CD4-positive, alpha-beta T cell treated with Interferon gamma for 1 hour (primary cell): ENCODE measurements at places on chromosomes 12 and 14.

- DNase-seq = no peak
Measured at GRCh38 chr14:33254342-33254741, 315.7 kb downstream of the NPAS3 start.

DNA sequence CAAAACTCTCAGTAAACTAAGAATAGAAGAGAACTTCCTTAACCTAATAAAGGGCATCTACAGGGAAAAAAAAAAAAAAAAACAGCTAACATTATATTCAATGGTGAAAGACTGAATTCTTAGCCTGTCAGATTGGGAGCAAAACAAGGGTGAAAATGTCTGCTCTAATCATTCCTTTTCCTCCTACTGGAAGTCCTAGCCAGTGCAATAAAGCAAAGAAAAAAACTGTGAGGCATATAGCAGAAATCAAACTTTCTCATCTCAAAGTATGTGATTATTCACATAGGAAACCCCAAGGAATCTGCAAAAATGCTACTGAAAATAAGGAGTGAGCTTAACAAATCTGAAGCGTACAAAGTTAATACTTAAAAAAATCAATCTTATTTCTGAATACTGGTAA, 170.7 kb downstream of the NUAK1 start:
- DNase-seq = no peak

- DNase-seq = no peak
Measured at GRCh38 chr14:75640876-75641275, 19.8 kb downstream of the ERG28 start.

GRCh38 chr14:39034481-39035296, 68.3 kb downstream of the SEC23A start:
- DNase-seq = no peak

DNA sequence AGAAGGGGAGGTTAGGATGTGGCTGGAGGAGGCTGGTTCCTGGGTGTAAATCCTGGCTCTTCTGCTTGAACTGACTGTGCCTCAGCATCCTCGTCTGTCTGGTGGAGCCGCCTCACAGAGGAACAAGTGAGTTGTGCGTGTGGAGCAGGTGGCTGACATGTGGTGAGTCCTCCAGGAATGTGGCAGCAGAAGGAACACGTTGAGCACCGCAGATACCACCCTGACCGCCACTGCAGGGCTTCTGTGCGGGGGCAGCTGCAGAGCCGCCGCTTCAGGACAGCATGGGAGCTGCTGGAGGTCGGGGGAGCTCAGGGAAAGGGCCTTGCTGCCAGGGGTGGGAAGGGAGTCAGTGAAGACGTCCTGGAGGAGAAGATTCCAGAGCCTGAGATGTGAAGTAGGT, 48.9 kb downstream of the TRAF3 start:
- no peak for DNase-seq

- DNase-seq = no peak
Measured at GRCh38 chr14:69994002-69994401, 114.8 kb downstream of the SMOC1 start.

GRCh38 chr12:101459642-101460346, 15.3 kb upstream of the SPIC start:
- no peak for DNase-seq

GRCh38 chr12:106480251-106480650, 102.6 kb upstream of the RFX4 start:
- no peak for DNase-seq

DNA sequence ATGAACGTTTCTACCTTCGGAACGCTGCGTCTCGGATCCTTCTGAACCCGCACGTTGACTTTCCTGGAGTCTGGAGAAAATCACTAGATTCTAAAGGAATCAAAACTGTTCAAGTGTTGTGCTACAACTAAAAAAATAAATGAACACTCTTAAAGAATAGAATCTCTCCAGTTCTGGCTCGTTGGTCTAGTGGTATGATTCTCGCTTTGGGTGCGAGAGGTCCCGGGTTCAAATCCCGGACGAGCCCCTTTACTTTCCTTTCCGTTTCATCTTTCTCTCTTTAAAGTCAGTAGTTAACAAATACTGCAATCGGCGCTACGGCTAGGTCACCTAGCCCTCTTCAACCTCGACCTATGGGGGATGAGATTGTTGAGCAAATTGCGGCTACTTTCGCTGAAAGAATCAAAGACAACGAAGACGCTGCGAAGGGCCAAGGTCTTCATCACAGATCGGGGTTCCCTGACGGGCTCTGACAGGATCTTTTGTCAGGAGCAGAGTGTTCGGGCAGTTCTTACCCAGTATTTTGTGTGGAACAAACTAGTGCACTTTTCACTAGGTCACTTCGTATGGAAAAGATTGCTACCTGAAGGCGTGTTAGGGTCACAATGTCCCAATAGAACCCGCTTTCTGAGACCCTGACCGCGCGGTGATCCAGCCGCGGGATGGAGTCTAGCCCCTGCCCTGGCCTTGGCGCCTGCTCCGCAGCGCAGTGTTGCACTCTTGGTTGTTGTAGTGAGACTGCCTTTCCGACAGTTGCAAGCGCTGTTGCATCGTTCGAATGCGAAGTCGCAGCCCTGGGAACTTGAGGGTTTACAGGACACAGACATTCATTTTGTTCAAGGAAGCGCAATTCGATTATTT, 8.4 kb downstream of the OR6S1 start:
- peak; percentile 60 for DNase-seq

- no peak for DNase-seq
Measured at GRCh38 chr12:3996322-3996721, 123.1 kb upstream of the PARP11 start.

- no peak for DNase-seq
Measured at GRCh38 chr12:106527356-106527755, 55.4 kb upstream of the RFX4 start.

GRCh38 chr12:94297096-94297699, 148.8 kb downstream of the PLXNC1 start:
- DNase-seq = no peak

- DNase-seq = no peak
Measured at GRCh38 chr14:93745603-93746273, 42.5 kb downstream of the PRIMA1 start.

GRCh38 chr14:34676516-34677211, 37.7 kb downstream of the CFL2 start:
- DNase-seq = no peak
